CD14-positive monocyte (primary cell): ENCODE measurements at places on chromosomes 3 and 15.

DNA sequence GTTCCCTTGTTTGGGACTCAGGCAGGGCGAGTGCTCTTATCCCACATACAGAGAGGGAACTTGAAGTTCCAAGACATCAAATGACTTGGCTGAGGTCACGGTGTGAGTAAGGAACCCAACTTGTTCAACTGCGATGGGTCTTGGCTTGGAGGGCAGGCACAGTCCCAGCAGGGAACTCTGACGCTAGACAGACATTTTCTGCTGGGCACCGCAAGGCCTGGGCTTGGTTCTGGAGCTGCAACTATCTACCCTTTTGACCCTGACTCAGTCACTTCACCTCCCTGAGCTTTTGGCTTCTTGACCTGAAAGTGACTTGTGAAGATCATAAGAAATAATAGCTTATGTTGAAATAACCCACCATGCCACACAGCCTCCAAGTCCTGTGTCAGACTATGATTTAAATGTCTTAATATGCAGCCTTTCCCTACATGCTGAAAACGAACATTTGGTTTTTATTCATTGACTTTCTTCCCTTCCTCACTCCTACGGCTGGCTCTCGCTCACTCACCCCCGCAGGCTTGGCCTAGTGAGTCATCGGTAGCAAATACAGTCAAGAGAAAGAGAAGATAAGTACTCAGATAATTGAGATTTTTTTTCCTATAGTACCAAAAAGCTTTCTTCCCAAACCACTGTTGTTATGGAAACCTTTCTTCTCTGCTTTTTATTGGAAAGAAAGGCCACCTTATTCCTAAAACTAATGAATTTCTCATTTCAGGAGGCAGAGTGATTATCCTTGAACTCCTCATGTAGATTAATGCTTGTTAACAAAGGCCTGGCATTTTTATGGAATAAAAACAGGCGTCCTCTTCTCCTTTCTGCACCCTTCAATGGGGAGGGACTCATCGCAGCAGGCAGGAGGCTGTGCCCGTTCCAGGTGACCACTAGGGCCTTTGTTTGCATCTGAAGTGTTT, 178.4 kb downstream of the ATP10A start:
- DNase-seq: no peak

GRCh38 chr3:13860001-13860400, 19.9 kb downstream of the WNT7A start:
- no peak for DNase-seq

DNA sequence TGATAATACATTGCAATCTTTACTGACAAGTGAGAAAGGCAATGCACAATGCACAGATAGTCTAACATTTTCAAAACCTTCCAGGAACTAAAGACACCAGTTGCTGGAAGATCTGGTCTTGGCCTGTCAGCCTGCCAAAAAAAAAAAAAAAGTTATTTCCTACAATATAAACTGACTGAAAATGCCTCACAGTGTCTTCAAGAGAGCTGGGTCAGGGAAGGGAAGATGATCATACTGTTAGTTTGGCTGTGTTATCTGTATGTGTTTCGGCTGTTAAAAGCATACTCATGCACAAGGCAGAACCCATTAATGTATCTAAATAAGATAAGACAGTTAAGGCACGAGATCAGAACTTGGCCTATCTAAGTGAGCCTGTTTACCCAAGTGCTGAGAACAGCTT, 673.4 kb downstream of the MECOM start:
- DNase-seq: no peak

- DNase-seq: no peak
Observed at GRCh38 chr3:152232001-152232400, 36.7 kb upstream of the MBNL1 start.

DNA sequence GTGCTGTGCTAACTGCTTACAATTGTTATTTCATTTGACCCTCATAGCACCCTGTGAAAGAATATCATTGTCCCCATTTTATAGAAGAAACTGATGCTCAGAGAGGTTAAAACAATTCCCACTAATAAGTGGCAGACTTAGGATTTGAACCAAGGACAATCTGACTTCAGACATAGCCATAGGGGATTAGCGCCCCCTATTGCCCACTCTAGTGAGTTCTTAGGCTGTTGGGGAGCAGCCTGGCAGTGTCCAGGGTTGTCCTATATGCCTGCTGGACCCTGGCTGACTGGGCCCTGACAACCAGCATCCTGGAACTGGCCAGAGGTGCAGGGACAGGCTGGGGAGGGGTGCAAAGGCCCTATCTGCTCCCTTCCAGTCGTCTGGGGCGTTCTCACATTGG, 15.4 kb downstream of the DPH3 start:
- peak; percentile 16 for DNase-seq

GRCh38 chr3:100245136-100245535, 15.7 kb upstream of the TBC1D23 start:
- no peak for DNase-seq

DNA sequence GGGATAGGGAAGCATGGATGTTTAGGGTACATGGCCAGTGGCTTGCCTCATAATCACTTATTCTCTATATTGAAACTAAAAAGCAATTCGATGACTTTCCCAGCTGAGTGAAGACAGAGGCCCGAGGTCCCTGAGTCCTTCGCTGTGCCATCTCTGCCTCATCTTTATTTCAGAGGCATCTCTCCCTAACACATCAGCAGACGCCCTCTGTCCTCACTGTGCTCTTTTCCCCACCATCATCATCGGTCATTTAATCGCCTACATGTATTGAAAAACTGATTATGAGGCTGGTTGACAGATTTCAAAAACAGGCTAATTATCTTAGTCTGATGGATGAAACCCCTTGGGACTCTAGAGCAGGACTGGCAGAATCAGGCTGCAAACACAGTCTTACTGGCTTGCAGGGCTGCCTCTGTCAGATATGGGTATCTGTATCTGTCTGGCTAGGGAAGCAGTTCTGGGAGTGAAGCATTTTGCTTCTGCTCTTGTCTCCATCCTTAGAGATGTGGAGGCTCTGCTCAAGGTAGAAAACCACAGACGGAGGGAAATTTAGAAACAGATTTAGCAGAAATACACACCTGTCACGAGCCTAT, 291.0 kb upstream of the CHRM5 start:
- no peak for DNase-seq

DNA sequence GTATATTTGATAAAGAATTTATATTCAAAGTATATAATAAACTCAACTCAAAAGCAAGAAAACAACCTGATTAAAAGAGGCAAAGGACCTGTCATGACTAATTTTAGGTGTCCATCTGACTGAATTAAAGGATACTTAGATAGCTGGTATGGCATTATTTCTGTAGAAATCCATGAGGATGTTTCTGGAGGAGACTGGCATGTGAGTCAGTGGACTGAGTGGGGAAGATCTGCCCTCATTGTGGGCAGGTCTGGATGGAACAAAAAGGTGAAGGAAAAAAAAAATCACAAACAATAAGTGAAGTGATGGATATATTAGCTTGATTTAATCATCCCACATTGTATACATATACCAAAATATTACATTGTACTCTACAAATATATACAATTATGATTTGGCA, 16.6 kb downstream of the ANKRD28 start:
- no peak for DNase-seq
